ENCODE measurements at places on chromosomes 2 and 18. TPM values are rescaled to one million over a fixed set of nuclear protein-coding genes. Genes with fewer than 3 reads are reported as not detected.

GRCh38 chr2:28545590-28546200, 49.8 kb downstream of the PLB1 start:
- H3K36me3 ChIP-seq, result no peaks in the 10 kb centered on the region
- no peaks in the 10 kb centered on the region for H3K27me3 ChIP-seq
- H3K27ac ChIP-seq, result peak overlapping the region; percentile 86
- peaks cover 53% of the 10 kb centered on the region for H3K4me1 ChIP-seq

Gene TAF4B
- total RNA-seq, result 3.8 TPM

Gene EVX2
- total RNA-seq, result not detected

DNA sequence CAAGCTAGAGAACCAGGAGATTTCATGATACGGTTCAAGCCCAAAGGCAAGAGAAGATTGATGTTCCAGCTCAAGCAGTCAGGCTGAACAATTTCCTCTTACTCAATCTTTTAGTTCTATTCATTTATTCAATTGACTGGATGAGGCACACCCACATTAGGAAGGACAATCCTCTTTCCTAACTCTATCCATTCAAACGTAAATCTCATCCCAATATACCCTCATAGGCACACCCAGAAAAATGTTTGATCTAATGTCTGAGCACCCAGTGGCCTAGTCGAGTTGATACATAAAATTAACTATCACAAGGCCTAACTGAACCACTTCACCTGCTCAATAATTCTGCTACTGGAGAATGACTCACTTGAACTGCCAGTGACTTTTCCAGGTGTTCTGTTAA, 180.7 kb downstream of the RAD51AP2 start:
- H3K4me3 ChIP-seq, result no peak overlapping the region
- no peak for DNase-seq
- H3K4me1 ChIP-seq, result no peaks in the 10 kb centered on the region
- no peaks in the 10 kb centered on the region for H3K36me3 ChIP-seq

DNA sequence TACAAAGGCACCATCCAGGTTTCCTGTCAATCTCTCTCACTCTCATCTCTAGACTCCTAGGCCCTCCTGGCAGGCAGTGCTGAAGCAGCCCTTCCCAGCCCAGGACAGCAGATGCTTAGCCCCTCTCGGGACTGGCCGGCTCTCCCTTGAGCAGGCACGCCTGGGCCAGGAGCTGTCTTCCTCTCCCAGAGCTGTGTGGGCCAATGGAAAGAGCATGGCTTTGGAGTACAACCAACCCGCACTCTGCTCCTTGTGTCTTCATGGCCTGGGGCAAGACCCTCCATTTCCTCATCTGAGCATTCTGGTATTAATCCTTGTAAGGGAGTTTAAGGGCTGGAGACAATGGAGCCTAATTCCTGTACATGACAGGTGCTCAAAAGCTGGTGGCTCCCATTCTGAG, 97.2 kb downstream of the CAPN13 start:
- H3K4me1 ChIP-seq, result peaks cover 12% of the 10 kb centered on the region
- DNase-seq, result no peak
- H3K36me3 ChIP-seq, result no peaks in the 10 kb centered on the region
- H3K27me3 ChIP-seq, result no peaks in the 10 kb centered on the region
- H3K4me3 ChIP-seq, result no peak overlapping the region

GRCh38 chr2:224802407-224802806, 86.2 kb upstream of the CCDC195 start:
- DNase-seq, result no peak
- no peaks in the 10 kb centered on the region for H3K27me3 ChIP-seq
- no peak overlapping the region for H3K4me3 ChIP-seq
- H3K27ac ChIP-seq, result no peak overlapping the region

GRCh38 chr18:31491586-31491985, 6.4 kb upstream of the DSG2 start:
- no peak overlapping the region for H3K27ac ChIP-seq
- H3K36me3 ChIP-seq, result no peaks in the 10 kb centered on the region
- H3K4me3 ChIP-seq, result no peak overlapping the region

Gene TUBA4B
- not detected for total RNA-seq

DNA sequence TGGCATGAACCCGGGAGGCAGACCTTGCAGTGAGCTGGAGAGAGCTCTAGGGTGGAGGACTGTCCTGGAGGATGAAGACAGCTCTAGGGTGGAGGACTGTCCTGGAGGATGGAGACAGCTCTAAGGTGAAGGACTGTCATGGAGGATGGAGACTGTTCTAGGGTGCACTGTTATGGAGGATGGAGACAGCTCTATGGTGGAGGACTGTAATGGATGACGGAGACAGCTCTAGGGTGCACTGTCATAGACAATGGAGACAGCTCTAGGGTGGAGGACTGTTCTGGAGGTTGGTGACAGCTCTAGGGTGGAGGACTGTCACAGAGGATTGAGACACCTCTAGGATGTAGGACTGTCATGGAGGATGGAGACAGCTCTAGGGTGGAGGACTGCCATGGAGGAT, 21.1 kb upstream of the KCNG2 start:
- no peaks in the 10 kb centered on the region for H3K4me1 ChIP-seq
- H3K36me3 ChIP-seq, result no peaks in the 10 kb centered on the region
- H3K27ac ChIP-seq, result no peak overlapping the region
- H3K4me3 ChIP-seq, result no peak overlapping the region
- DNase-seq, result no peak

- no peak for DNase-seq
- H3K36me3 ChIP-seq, result no peaks in the 10 kb centered on the region
- H3K4me1 ChIP-seq, result no peaks in the 10 kb centered on the region
Observed at GRCh38 chr18:8839281-8839680, 133.9 kb downstream of the MTCL1 start.

DNA sequence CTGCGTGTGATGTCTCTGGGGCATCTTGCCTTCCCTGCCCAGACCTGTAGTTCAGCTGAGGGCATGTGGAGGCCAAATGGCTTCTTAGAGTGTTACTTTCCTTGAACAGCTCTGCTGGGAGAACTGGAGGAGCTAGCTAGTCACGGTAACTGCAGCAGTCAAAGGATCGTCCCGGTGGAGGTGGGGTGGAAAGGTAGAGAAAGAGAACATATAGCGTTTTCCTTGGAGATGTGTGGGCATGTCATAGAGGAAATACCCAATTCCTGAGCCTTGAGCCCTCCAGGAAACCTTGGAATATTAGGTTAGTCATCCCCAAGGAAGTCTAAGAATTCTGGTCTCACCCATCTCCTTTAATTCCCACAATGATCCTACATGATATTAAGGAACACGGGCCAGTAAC, 33.5 kb upstream of the IL37 start:
- peaks cover 6% of the 10 kb centered on the region for H3K27me3 ChIP-seq
- H3K27ac ChIP-seq, result no peak overlapping the region

GRCh38 chr2:170145675-170146432, 32.1 kb upstream of the MYO3B start:
- no peak overlapping the region for H3K27ac ChIP-seq
- DNase-seq, result no peak
- peaks cover 3% of the 10 kb centered on the region for H3K27me3 ChIP-seq
- H3K4me1 ChIP-seq, result no peaks in the 10 kb centered on the region

Data from activated CD4-positive, alpha-beta memory T cell treated with anti-CD3 and anti-CD28 coated beads, Interleukin-2, amount 10 ng/mL, durations not matched to agents 7 days and 5 days (primary cell).